Stimulated activated CD4-positive, alpha-beta T cell treated with anti-CD3 and anti-CD28 coated beads, Interleukin-15, amount 100 ng/mL, for 1 hour (primary cell): ENCODE measurements at places on chromosomes 16 and 17.

- DNase-seq, result no peak
These were observed 122.0 kb downstream of the CPPED1 start for GRCh38 chr16:12681653-12682052.

DNA sequence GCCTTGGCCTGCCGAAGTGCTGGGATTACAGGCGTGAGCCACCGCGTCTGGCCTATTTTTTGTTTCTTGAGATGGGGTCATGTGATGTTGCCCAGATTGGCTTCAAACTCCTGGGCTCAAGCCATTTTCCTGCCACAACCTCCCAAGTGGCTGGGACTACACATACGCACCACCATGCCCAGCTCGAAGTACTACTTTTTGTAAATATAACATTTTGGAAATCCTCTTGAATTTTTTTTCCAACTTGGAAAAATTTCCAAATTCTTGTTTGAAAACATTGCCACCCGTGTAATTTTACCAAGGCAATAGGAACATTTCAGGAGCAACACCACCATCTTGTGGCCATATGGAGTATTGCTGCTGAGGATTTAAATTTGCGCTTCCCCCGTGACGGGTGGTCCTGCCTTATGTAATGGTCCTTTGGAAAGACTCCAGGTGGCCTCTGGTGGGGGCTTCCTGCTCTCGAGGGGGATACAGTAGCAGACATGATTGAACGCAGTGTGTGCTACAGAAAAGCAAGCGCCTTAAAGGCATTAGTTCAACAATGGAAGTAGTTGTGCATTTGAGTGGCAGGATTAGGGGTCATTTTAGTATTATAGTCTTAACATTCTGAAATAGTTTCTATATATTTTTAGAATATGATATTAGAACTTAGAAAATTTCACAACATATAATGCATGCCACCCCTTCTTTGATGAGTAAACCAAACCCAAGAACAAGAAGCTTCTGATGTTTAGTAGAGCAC, 8.0 kb downstream of the FLYWCH1 start:
- peak; percentile 12 for DNase-seq

GRCh38 chr17:55212880-55213279, 51.9 kb upstream of the HLF start:
- no peak for DNase-seq

- DNase-seq, result no peak
These were observed 75.4 kb upstream of the CHMP6 start for GRCh38 chr17:80916246-80916645.

GRCh38 chr17:8332688-8333087, 7.0 kb upstream of the ODF4 start:
- DNase-seq, result no peak

GRCh38 chr16:3029491-3030221, 5.8 kb downstream of the THOC6 start:
- DNase-seq, result no peak

DNA sequence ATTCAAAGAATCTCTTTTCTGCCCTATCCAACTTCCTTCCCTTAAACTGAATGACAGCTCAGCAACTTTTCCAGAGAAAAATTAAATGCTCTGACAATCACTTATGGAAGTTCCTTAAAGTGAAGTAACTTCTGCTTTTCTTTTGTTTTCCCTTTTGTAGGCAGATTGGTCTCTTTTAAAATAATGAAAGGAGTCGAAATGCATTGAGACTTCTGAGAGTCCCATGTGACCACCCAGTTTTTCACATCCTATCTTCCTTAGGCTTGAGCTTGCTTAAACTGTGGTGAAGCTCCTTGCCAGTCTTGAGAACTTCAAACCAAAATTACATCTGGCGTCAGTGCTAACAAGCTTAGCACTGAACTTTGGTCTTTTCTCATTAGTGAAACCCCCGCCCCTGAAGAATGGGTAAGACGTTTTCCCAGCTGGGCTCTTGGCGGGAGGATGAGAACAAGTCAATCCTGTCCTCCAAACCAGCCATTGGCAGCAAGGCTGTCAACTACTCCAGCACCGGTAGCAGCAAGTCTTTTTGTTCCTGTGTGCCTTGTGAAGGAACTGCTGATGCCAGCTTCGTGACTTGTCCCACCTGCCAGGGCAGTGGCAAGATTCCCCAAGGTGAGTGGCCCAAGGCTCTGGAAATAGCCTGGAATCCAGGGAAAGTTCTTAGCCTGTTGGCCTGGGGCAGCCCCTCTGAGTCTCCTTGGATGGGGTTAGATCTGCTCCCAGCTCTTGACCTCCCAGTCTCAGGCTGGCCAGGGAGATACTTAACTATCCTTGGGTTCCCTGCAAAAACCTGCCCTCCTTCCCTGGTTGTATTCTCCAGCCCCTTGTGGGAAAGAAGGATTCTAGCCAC, 1.2 kb downstream of the TMEM106A start:
- DNase-seq, result no peak

GRCh38 chr17:2924211-2924610, 128.0 kb downstream of the RAP1GAP2 start:
- DNase-seq, result no peak

- DNase-seq, result no peak
These were observed 590.1 kb downstream of the WWOX start for GRCh38 chr16:78689536-78689935.
